Right renal pelvis (tissue), 4 donors: ENCODE measurements at places on chromosomes 7 and 10.

DNA sequence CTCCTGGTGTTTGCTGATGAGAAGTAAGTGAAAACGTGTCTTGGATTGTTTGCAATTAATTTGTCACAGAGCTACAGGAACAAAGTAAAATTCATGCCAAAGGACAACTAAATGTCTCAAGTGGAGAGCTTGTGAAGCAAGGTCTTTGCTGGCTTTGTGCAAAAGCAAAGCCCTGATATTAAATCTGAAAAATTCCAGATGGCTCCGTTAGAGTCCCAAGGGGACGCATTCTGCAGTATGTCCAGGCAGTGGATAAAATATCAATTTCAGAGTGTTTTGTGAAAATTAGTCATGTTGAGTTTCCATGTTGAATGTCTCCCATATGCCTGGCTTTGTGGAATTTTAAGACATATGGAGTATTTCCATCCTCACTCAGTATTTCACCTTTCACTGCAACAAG, 102.5 kb upstream of the PTN start:
- DNase-seq: peak; percentile 5

DNA sequence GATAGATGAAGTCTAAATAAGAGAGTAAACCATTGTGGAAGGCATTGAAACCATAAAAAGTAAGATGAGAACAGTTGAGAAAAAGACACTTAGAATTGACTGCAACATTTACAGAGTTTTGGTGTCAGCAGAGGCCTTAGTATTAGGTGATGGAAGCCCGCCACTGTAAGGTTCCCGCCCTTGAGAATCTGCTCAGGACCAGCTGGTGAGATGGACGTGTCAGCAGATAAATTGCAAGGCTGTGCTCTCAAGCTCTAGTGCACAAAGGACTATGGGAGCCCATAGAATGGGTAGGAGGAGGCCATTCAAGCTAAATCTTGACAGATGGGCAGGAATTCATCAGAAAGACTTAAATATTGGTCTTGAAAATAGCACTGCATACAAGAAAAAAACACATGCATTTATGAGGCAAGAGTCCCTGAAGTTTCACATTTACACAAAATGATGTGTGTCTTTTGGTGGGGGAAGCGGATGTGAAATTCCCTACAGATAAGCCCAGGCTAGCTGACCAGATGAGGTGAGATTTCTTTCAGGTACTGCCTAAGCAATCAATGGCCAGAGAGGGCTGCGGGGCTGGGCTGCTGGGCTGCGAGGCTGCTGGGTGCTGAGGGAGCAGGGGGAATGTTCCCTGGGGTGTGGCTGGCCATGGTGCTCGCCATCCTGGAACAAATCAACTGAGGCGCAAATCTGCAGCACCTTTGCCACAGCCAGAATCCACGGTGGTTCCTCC, 42.5 kb downstream of the SYPL1 start:
- no peak for DNase-seq

GRCh38 chr7:4267341-4268039, 414.6 kb upstream of the FOXK1 start:
- DNase-seq: no peak

DNA sequence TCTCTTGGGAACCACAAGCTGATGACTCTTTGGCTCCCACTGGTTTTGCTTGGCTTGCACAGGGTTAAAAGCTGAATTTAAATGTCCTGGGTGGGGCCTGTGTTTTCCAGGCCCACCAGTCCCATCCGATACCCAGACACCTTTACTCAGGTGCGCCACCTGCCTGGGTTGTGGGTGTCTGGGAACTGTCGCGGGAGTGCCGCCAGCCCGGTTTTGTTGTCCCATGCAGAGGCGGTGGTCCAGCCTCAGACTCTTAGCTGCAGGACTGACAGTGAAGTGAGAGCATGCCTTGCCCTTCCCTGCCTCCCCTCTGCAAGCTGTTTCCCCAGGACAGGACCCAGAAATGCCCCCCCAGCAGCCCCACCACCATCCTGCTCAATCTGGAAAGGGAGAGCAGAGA, 255.6 kb upstream of the ZNF32 start:
- DNase-seq: no peak

GRCh38 chr10:50653142-50653541, 29.4 kb upstream of the SGMS1 start:
- peak; percentile 7 for DNase-seq

- no peak for DNase-seq
These were observed 55.7 kb downstream of the LYZL2 start for GRCh38 chr10:30573721-30574431.

- no peak for DNase-seq
These were observed 141.8 kb downstream of the CTTNBP2 start for GRCh38 chr7:117731455-117731854.

- DNase-seq: peak; percentile 84
These were observed 48.7 kb upstream of the FXYD4 start for GRCh38 chr10:43322769-43323168.

DNA sequence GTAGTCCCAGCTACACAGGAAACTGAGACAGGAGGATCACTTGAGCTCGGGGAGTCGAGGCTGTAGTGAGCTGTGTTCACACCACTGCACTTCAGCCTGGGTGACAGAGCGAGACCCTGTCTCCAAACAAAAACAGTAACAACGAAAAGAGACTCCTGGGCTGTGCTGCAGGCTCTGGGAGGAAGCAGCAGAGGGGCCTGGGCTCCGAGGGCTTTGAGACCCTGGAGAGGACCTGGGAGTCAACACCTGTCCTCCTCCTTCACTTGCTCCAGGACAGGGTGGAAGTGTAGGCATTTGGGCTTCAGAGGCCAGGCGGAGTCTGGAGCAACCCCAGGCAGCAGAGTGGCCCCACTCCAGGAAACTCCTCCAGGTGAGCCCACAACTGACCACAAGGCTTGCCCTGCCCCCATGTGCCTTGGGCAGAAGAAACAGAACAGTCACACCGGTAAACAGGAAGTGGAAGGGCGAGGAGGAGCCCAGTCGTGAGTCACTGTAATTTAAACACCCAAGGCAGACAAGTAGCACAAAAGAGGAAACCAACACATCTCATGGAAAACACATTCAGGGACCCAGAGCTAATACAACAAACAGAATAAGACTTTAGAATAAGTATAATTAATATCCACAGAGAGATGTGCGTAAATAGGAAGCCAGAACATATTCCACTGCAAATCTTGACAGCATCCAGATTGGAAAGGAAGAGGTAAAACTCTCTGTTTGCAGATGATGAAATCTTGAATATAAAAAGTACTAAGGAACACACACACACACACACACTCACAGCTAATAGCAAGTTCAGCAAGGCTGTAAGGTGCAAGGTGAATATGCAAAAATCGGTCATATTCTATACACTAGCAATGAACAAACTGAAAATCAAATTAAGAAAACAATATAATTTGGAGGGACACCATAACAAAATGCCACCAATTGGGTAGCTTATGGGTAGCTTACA, 20.5 kb upstream of the RASGEF1A start:
- no peak for DNase-seq

DNA sequence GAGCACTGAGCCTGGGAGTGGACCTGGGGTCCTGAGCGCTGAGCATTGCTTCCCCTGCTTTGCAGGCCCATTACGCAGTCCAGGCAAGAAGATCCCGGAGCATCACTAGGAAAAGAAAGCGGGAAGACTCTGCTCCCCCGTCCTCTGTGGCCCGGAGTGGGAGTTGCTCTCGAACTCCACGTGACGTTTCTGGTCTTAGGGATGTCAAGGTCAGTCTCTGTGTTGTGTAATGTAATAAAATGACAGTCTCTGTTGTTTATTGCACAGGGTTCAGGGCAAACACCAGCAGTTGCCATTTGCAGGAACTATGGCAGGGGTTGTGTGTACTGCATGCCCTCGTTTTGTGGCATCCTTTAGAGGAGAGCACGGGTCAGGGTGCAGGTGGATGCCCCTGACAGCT, 10.0 kb downstream of the IDI2 start:
- DNase-seq: no peak

GRCh38 chr7:134636008-134636449, 10.6 kb upstream of the BPGM start:
- DNase-seq: no peak

- DNase-seq: peak; percentile 13
These were observed at the start of gene CAV2 for GRCh38 chr7:116499168-116500077. Gene CAV2, plus strand, starts transcription at chr7:116499738. Its CDS starts 44 bp downstream, at chr7:116499782.

DNA sequence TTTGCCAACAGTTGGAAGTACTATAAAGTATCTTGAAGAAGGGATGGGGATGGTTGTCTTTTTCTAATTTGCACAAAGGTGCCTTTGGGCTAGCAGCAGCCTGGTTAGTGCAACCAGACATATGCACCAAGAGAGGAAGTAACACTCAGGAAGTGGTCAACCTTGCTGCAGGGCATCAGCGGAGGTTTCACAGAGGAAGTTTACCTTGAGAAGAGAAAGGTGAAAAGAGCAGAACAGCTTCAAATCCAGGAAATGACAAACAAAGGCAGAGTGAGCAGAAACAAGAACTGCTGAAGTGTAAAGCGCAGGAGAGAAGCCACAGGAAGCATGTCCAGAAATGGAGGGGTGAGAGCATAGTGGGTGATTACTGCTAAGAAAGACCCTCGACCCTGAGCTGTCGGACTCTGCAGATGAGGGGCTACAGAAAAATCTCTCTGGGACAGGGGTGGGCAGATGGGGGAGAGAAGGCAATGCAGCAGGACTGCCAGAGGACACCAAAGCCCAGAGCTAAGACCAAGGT, 66.9 kb downstream of the STK17A start:
- DNase-seq: no peak

- DNase-seq: no peak
These were observed 22.4 kb downstream of the FBXW4 start for GRCh38 chr10:101672536-101672935.

DNA sequence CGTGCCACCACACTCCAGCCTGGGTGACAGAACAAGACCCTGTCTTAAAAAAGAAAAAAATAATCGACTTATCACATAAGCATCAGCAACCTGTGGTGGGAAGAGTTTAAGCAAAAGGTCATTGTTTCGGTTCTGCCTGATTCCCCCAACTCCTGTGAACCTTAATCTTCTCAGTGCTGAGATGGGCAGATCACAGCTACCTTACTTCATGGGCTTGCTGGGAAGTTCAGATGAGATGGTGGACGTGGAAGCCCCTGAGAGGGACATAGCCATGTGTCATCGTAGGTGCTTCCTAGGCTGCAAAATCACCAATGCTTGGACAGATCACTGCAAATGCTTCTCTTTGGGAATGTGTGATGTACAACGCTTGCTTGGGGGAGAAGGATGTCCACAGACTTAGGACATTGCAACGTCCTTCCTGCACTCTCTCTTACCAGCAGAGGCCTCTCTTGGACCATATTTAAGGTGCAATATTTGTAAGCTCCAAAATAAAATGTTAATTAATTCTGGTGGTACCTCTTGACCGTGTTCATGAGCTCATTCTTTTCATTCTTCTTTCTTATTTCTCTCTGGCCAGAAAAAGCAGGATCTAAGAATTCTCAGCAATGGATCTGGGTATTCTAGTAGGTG, 8.6 kb downstream of the GJD4 start:
- no peak for DNase-seq

DNA sequence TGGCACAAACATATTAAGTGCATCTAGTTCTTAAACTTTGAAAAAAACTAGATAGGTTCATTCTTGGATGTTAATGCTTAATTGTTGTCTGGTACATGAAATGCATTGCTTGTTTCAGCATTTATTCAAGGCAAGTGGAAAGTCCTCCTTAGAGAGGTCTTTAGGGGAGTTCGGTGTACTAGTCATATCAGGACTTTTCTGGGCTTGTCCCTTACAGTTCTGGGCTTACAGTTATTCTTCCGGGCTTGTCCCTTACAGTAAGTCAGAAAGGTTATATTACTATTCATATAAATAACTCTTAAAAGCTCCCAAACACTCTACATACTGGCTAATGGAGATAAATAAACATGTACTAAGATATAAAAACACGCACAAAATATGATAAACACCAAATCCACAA, 61.6 kb upstream of the MRLN start:
- no peak for DNase-seq

DNA sequence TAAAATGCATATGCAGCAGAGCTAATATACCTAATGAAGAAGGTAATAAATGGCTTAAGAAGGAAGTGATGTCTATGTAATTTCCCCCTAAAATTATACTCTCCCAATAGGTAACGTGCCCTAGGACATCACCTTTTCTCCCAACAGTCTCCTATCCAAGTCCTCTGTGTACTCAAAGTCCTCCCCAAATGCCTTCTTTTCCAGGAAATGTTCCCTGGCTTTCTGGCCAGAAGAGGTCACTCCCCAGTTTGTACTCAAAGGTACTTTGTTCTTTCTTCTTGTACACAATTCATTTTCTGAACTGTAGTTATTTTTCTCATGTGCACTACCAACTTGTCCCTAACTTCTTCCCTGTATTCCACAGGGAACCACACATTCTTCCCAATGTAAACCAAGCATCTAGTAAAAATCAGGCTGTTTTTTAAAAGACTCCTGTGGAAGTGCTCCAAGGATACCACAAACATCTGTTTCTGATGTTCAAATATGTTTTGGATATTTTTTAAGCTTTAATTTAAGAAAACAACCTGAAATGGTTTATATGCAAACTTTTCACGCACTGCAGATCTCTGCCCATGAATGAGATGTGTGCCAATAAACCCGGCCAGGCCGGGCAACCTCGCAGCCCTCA, 262.3 kb upstream of the KLF14 start:
- DNase-seq: no peak

DNA sequence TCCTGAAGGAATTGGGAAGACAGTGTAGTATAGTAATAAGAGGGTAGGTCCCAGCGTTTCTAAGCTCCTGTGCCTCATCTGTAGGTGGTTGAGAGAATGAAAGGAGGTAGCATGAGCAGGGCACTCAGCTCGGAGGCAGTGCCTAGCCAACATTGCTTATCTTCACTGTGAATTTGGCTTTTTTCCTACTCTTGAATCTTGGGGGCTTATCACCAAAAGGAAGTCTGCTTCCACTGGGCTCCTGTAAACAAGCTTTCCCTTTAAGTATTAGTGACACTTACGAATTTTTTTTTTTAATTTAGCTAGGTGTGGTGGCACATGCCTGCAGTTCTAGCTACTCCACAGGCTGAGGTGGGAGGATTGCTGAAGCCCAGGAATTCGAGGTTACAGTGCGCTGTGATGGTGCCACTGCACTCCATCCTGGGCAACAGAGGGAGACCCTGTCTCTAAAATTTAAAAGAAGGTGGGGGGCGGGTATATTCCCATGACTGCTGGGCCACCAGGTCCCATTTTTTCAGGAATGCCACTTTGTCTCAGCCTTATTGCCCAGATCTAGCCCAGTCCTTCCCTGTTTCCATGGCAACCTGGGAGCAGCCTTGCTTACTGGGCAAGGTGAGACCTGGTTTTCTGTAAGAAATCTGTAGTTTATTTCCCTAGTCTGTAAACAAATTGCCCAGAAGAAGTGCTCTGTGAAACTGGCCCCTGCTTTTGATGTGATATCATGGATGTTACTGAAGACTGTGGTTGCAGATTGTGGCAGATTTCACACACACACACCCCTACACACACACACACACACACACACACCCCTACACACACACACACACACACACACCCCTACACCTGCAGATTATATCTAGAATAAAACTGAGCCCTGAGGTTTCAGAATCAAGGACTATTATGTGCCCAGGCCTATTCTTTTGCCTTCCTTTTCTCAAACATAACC, 19.4 kb downstream of the OGDH start:
- no peak for DNase-seq
